ENCODE measurements at places on chromosomes 6 and 20.
A peak's percentile ranks its signal among the peaks of the same experiment; 100 is the strongest.

DNA sequence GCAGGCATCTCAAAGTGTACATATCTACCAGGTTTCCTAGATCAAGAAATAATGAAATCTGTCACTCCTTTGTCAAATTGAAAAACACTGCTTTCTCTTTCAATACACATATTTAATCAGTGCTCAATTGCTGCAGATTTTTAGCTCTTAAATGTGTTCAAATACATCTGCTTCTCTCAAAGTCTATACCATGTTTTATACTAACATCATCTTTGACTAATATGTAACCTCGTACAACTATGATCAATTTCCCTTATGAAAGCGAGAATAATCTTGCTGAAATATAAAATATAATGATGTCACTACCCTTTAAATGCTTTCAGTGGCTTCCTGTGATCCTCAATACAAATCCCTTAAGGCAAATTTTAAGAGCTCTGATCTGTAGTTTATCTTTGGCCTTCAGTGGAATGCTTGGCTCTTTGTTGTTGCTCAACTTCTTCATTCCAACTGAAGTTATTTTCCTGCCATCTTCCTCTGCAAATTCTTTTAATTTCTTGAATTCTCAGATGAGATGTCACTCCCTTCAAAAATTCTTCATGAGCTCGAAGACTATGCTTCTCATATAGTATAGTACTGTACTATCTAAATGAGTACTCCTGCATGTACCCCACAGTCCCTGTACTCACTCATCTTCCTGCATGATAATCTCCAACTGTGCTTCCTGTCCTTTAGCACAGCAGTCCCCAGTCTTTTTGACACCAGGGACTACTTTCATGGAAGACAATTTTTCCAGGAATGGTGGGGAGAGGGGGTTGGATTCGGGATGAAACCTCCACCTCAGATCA lies 545.1 kb upstream of the GJE1 start:
- no peak for DNase-seq

- DNase-seq: no peak
These were observed 114.1 kb upstream of the SGK1 start for GRCh38 chr6:134432036-134432435.

DNA sequence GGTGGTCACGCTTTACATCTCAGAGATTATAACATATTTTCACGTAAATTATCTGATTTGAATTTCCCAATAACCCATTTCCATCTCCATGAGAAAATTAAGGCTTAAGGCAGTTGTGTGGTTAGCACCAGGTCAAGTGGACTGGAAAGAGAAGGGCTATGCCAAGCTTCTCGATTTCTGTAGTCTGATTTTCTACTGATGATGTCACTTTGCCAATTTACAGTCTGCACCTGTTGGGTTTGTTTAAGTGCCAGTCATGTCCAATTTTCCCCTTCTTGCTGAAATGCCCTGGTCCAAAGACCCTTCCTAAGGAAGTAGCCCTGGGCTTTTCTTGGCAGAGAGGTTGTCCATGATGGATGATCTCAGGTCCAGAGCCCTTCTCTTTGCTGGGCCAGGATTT lies 562.3 kb upstream of the BTBD3 start:
- no peak for DNase-seq

DNA sequence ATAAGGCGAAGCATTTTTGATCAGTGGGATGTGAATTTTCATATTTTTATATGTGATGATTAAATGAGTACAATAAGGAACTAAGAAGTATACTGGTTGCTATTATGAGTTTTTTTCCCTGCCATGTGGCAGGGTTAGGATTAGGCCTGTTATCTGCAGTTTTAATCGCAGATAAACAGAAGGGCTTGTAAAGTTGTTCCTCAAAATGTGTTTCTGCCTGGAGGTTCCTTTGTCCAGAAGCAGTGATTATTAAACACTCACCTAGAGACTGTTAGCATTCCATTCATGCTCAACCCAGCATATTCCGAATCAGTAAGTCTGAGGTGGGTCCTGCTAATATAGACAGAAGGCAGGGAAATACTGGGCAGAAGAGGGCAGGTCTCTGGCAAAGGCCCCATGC lies 316.0 kb downstream of the CLIC5 start:
- DNase-seq: peak; percentile 55

GRCh38 chr6:33139596-33140206 lies 52.6 kb downstream of the COL11A2 start:
- DNase-seq: no peak

DNA sequence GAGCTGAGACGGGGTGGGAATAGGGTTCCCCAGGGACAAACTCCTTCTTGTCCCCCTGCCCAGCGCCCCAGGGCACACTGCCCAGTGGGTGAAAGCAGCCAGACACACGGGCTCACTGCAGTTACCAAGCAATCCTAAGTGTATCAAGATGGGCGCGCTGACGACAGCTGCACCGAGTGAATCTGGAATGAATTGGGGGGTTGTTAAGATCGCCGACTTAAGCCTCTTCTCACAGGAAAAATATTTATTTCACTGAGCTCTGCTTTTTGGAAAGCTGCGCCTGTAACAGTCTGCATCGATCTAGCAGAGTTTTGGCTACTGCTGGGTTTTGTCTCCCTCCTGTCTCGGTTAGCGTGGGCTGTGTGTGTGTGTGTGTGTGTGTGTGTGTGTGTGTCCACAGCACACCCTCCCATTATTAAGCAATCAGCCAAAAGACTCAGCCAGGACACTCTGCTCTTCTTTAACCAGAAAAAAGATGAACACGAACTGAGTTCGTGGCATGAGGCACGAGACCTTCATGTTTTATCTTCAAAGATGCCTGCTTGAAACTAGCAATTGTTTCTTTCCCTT lies 35.9 kb downstream of the RIPOR3 start:
- DNase-seq: peak; percentile 77

DNA sequence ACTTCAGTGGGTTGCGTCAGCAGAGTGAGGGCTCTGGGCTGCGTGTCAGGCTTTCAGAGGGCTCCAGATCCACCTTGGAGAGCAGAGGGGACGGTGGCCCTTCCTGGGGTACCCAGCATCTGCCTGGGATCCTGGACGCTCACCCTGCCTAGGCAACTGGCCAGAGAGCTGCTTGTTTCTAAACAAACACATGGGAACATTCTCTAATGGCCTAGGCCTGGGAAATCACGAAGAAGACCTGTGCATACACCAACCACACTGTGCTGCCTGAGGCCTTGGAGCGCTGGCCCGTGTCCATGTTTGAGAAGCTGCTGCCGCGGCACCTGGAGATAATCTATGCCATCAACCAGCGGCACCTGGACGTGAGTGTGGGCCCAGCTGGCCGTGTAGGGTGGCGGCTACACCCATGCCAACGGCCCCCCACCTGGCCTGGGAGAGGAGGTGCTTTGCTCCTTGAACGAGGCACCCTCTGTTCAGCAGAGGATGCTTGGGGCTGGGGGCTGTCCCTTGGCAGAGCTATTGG lies 32.2 kb downstream of the PYGB start:
- DNase-seq: no peak

DNA sequence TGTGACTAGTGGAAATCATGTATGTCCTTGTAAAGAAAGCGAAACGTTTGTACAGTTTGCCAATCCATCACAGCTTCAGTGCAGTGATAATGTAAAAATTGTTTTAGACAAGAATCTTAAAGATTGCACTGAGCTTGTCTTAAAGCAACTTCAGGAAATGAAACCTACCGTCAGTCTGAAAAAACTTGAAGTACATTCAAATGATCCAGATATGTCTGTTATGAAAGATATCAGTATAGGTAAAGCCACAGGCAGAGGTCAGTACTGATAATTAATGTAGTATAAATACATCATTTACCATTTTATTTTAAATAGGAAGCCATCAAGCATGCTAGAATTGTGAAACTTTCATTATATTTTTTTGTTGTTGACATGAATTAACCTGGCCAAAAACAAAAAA lies 60.9 kb upstream of the SMIM8 start:
- no peak for DNase-seq

DNA sequence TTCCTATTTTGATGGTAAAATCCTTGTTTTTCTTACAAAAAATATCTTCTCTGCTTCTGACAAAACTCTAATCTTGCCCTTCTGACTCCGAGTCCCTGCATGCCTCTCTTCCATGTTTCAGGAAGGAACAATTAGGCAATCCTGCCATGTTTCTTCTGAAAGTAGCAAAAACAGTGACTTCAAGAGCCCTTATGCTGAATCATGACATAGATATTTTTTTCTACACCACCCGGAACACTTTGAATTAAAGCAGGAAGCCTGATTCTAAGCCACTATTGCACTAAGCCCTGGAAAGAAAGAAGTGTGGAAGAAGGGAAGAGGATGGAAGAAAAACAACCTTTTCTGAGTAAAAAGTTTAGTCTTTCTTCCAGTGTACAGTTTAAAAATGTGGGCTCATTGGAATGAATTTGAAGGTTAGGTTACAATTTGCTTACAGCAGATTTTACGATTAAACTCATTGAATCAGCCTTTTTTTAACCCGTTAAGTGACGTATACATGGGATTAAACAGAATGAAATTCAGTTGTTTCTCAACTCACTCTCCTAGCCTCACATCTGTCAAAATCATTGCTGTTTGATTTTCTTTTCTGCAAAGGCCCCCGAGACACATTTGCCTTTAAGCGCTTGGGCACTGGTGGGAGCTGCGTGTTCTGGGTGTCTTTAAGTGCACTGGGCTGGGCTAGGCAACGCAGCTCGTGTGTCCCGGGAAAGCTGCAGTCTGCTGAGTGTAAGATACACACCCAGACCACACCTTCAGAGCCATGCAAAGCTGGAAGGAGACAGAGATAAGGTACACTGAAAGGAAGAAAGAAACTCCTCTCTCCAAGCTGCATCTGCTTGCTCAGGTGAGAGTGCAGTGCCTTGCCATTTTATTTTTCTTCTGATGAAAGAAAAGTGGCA lies 159.4 kb upstream of the CITED2 start:
- no peak for DNase-seq

DNA sequence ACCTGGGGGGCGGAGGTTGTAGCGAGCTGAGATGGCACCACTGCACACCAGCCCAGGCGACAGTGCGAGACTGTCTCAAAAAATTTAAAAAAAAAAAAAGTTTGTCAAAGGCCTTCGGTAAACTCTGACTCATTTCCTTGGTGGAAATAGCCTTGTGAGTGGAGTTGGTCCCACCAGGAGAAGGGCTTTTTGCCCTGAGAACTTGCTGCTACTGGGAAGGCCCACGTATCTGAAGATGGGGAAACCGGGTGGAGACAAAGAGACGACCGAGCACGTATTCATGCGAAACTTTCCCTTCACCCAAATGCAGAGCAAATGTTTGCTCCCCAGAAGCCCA lies 51.7 kb downstream of the SLC22A23 start:
- DNase-seq: no peak

DNA sequence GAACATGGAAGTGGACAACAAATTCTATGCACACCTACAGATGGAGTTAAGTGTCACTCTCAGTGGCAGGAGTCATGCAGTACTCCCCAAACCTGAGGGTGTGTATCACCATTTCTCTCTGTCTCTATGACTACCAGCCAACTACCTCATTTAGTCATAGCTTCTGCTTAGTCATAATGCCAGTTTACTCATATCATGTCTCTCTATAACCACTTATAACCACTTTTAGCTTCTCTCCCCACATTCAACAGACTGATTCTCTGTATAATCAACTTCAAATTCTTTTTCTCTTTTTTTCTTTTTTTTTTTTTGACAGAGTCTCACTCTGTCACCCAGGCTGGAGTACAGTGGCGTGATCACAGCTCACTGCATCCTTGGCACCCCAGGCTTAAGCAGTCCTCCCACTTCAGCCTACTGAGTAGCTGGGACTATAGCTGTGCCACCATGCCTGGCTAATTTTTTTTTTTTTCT lies 13.8 kb upstream of the GTF3C6 start:
- DNase-seq: peak; percentile 82

DNA sequence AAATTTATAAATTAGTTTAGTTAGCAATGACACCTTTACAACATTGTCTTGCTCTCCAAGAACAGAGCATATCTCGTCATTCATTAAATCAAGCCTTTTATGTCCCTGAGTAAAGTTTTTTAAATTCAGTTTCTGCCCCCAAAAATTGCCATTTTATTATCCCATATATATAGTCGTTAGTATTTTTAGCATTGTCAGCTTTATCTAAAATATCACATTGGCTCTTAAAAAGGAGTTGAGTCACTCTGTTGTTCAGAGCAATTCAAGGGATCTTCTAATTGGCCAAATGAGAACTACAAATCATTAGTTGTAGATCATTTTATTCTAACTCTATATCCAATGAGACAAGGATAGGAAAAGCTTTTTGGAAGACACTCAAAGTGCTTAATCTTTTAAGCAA lies 127.1 kb downstream of the COL9A1 start:
- DNase-seq: no peak

GRCh38 chr6:21801446-21802174 lies 208.1 kb downstream of the SOX4 start:
- no peak for DNase-seq

- DNase-seq: peak; percentile 22
These were observed 13.0 kb downstream of the SLC35F1 start for GRCh38 chr6:117919775-117920729.

Data from NB4 (cell line).